ENCODE measurements at places on chromosomes 5 and 9.

DNA sequence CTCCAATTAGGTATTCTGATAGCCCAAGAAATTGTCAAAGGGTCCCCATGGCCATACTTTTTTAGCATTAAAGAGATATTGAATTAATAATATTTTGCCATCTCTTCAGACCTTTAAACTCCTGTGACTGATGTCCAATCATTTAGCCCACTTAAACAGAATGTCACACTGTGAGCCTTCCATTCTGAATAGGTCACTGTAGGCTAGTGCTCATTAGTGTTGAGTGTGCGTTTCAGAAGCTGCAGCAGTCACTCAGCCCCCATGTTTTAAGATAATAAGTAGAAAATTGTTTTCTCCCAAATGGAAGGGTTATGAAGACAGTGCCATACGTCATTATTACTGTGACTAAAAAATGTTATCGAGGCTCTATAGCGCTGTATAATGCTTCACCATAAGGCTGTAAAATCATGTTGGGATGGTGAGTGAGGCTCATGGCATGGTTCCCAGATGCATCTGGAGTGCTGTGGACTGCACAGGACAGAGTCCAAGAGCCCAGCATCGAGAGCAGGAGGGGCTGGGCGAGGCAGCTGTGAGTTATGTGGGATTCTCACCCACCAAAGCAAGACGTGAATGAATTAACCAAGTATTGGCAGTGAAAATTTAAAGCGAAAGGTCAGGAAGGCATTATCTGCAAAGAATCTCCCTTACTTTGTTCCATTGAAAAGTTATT, 2112.9 kb upstream of the WWC1 start:
- DNase-seq, result no peak

DNA sequence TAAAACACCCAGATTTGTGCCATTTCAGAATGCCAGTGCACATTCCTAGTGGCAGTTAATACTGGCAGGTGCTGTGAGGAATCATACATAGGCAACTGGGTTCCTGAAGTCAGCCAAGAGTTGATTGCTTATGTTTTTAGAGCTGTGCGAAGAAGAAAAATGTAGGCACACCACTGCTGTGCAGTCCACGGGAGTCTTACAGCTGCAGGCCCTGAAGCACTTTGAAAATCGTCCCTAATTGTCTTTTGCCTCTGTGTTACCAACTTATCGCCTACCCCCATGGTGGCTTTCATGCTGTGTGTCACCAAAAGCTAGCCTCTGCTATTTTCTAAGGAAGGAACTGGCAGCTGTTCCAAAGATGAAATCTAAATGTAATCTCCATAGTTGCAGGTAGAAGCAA, 263.9 kb downstream of the ARRDC3 start:
- DNase-seq, result no peak

DNA sequence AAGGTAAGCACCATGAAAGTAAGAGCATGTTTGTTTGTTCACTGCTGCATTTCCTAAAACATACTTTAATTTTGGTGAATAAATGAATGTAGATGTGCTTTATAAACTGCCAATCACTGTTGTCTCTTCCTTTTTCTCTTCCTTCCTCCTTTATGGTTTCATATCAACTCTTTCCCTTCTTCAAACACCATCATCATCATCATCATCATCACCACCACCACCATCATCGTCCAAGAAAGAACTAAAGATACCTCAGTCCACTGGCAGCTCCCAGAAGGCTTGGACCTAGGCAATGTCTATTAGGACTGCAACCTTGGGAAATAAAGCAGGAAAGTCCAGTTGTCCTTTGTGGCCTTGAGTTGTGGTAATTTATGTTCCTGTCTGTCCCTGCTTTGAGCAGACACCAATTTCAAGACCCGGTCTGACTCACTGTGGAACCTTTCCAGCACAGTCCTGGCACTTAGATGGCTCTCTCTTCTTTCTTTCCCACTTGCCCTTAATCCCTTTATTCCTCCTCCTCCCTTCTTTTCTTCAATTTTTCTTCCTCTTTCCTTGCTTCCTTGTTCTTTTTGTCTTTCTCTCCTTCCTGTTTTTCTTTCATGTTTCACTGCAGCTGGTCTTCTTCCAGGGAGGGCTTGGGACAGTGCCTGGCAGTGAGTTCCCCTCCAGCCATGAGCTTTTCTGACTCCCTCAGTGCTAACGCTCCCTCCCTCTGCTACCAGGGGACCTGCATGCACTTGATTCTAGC, 99.3 kb downstream of the ANGPTL2 start:
- no peak for DNase-seq

GRCh38 chr9:129398101-129398960, 220.3 kb upstream of the IER5L start:
- no peak for DNase-seq

DNA sequence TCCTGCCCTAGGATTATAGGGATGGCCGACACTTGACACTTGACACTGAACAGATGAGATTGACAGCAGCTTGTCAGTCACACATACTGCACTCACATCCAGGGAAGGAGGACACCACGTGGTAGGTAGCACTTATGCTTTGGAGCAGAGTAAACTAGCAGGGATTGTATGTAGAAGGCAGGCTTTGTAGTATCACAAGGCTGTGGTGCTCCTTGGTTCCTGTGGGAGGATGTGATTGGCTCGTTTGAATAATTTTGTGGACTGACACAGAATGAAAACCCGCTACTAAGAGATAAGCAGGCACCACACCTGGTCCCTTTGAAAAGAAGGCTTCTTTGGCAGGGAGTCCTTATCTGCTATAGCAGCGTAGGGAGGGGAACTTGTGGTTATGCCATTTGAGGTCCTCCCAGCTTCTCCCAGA, 63.6 kb upstream of the IL12B start:
- no peak for DNase-seq

DNA sequence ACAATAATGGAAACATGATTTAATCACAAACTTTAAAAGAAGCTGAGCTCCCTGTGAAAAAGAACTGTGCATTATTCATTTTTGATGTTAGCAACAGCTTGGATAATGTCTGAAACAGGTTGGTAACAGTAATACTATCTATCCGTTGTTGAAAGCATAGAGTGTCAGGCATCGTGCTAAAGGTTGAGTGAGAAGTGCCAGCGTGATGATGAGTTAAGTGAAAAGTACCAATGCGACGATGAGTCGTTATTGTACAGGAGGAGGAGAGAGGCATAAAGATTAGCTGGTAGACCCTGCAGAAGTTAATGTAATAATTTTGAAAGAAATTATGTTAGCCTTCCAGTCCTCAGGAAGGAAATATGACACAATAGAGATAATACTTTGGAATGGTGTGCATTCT, 593.6 kb downstream of the MAT2B start:
- DNase-seq, result no peak

- no peak for DNase-seq
Measured at GRCh38 chr9:135255033-135255840, 167.8 kb downstream of the OLFM1 start.

- DNase-seq, result no peak
Measured at GRCh38 chr5:129361441-129362025, 98.6 kb upstream of the ADAMTS19 start.

GRCh38 chr9:35683323-35683722, 6.4 kb downstream of the TPM2 start:
- no peak for DNase-seq

DNA sequence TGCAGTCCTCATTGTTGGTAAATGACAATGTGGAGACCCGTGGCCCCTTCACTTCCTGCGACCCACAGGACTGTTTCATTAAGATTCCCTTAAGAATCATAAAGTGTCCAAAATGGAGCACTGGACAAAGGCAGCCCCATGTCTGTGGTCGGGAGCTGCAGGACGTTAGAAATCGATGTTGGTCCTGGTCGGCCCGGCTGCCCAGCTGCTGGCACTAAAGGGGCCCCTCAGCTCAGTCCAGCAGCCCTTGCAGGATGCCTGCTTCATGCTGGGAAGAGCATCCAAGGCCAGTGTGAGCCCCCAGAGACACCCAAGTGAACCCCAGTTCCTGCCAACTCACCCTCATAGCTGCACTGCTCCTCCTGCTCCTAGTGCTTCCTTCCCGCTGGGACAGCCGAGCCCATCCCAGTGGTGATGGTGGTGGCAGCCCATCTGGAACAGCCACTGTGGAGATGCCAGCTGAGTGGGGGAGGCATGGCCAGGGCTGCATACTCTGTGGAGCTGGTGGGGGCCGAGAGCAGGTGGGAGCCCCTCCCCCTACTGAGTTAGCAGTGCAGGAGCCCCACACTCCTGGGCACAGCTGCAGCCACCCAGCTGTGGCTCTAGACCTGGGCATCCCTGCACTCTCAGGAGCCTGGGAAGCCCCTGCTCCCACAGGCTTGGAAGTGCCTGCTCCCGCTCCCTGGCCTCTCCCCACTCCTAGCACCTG, 168.0 kb upstream of the IRX2 start:
- no peak for DNase-seq

DNA sequence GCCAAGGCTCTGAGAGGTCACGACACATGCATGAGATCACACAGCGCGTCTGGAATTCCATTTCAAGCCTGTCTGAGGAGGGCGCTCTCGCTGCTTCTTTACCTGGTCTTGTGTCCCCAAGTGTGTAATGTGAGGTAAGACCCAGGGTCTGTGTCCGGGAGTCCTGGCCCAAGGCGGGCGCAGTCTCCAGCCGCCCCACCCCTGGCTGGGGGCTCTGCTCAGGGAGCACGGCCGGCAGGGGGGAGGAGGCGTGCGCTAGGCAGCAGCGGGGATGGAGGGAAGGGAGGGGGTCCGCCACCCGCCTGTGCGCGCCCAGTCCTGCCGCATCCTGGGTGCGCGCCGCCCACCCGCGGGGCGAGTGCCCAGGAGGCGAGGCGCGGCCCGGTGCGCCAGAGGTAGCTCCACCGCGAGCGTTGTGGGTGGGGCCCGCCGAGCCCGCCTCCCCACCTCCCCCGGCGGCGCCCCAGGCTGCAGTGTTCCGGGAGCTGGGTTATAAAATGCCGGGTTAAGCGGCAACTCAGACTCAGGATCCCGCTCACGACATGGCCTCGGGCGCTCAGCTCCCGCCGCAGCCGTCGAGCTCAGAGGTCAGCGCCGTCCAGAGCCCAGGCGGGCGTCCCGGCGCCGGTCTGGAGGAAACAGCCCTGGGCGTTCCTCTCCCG, at the start of gene CCNI2:
Gene CCNI2 (plus strand): TSS at position 473 of the 662 bp plus-strand sequence. CDS start 70 bp downstream, at position 543.
- DNase-seq, result no peak

DNA sequence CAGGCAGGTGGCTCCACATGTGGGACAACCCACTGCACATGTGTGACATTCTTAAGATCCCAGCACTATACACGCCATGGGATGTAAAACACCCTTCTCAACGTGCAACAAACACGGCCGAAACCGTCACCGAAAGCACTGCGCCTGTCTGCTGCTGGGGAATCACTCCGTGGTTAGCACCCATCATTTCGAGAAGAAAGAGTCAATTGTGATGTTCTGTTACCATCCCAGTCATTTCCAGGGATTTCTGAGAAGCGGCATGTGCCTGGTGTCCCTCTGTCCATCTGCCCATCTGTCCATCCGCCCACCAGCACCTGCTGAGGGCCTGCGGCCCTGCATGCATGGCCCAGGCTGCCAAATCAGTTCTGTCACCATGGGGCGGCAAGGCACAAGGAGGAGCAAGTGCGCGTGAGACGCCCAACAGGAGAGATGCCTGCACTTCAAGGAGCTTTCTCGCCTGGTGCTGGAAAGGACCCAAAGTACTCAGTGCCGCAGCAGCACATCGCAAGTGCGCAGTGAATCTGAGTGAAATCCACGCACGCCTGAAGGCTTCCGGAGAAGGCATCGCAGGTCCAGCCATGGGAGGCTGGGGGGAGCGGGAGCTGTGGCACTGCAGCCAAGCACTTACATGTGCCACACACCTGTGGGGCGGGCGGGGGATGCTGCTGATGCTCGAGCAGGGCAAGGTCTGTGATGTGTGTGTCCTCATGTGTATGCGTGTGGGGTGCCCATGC, 38.0 kb downstream of the VAV2 start:
- DNase-seq, result no peak

DNA sequence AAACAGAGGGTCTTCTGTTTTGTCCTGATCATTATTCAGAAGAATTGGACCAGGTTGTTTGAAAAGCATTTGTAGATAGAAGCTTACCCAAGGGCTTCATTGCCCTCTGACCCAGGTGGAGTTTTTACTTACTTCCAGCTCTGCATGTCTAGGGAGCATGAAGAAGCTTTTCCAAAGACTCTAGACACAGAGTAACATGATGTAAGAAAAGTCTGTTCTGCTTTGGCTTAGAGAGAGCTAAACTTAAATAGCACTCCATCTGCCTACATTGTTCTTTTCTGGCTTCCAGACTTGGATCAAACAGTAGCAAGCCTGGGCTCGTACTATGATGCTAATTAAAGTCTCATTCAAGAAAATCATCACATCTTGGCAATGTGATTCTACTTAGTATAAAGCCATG, 112.1 kb downstream of the SNCAIP start:
- no peak for DNase-seq

GRCh38 chr5:161857358-161857757, 9.4 kb downstream of the GABRA1 start:
- DNase-seq, result no peak

- DNase-seq, result no peak
Measured at GRCh38 chr9:97983589-97984187, 547 bp downstream of the ANP32B start.

DNA sequence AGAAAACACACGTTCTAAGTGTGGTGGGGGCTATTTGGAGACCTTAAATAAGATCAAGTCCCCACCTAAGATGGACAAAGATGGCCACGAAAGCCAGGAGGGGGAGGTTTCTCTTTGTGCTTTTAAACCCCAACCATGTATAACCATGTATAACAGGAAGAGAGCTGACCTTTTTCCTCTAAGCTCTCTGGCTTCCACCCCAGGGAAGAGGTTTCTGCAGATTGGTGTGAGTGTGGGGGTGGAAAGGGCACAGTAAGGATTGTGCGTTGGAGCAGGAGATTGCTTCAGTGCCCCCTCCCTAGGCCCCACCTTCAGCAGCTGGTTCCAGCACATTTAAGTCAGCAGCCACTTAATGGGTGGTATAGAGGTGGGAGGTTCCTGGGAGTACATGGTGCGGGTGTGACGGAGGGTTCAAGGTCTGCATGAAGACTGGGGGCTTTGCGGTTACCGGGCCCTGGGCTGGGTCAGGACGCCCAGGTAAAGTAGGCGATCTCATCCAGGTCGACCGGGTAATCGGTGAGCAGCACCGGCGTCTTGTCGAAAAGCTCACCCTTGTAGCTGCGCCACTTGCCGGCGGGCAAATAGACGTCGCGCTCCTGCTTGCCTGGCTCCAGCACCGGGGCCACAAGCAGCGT, 6.2 kb downstream of the MYORG start:
- no peak for DNase-seq

GRCh38 chr9:8867148-8867547, 1067.6 kb upstream of the DMAC1 start:
- no peak for DNase-seq

DNA sequence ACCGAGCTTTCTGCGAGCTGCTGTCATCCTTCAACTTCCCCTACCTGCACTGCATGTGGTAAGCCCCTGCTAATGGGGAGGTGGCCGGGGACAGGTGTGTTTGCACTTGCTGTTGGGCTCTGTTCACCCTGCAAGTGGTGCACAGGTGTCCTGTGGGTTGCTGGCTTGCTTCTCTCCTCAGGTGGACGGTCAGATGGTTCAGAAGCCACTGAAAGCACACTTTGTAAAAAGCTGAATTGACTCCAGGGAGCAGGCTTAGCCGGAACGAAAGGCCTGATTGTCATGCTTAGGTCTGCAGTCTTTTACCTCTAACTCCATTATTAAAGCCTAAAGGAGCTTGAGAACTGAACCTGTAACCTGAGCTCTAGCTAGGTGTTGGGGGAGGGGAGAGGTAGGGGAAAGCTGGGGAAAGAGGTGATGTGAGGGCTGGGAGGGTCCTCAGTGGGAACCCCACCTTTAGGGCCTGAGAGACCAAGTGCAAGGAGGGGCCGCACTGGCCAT, 37.6 kb downstream of the ACER2 start:
- DNase-seq, result no peak

GRCh38 chr5:135141303-135142268, 107.6 kb upstream of the PITX1 start:
- DNase-seq, result no peak
